ENCODE measurements at places on chromosomes 12 and 14.

DNA sequence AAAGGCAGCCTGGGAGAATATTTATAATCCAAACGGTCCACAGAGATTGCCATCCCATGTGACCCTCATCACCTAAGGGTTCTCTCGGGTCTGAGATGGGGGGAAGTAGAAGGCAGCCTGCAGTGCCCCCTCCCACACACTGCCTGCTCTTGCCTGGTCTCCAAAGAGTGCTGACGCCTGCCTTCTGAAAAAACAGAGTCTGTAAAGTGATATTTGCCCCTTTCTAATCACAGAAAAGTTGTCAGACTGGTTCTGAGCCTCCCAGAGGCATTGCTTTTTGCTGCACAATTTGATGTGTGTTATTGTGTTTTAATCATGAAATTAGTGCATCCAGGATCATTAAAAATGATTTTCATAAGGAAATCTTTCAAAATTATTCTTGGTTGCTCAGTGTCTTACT lies 59.2 kb downstream of the TMEM30B start:
- no peak for DNase-seq

- no peak for DNase-seq
Observed at GRCh38 chr14:88934351-88934806, 109.9 kb downstream of the TTC8 start.

GRCh38 chr14:71006200-71006563 lies 98.9 kb downstream of the PCNX1 start:
- peak; percentile 64 for DNase-seq

- peak; percentile 60 for DNase-seq
Observed at GRCh38 chr12:122336015-122336946, 70.0 kb upstream of the VPS33A start.
